ENCODE measurements at places on chromosomes 7 and 10. TPM values are rescaled to one million over a fixed set of nuclear protein-coding genes. Genes with fewer than 3 reads are reported as not detected.

LRMDA gene
- 2.0 TPM for total RNA-seq

GJD4 gene
- total RNA-seq: not detected

PARP12 gene
- total RNA-seq: 13.5 TPM

GPR141 gene
- not detected for total RNA-seq

CCDC172 gene
- not detected for total RNA-seq

ST8SIA6 gene
- not detected for total RNA-seq

ZP3 gene
- 0.87 TPM for total RNA-seq

NRF1 gene
- total RNA-seq: 9.3 TPM

ANKRD1 gene
- 2.6 TPM for total RNA-seq

ARL4A gene
- total RNA-seq: 32.7 TPM

SEMA3E gene
- 6.8 TPM for total RNA-seq

TRIM73 gene
- total RNA-seq: 0.44 TPM

GJC3 gene
- total RNA-seq: not detected

MAP3K8 gene
- 12.6 TPM for total RNA-seq

MRLN gene
- not detected for total RNA-seq

C10orf105 gene
- not detected for total RNA-seq

PRTFDC1 gene
- 71.3 TPM for total RNA-seq

BMPR1A gene
- total RNA-seq: 68.1 TPM

IGFBP1 gene
- total RNA-seq: not detected

OPN4 gene
- total RNA-seq: not detected

PCGF5 gene
- 22.5 TPM for total RNA-seq

PLXNA4 gene
- 3.6 TPM for total RNA-seq

TMEM178B gene
- total RNA-seq: under 0.01 TPM

KCNH2 gene
- 0.33 TPM for total RNA-seq

LOXL4 gene
- total RNA-seq: 78.2 TPM

OR2A1 gene
- total RNA-seq: under 0.01 TPM

MEOX2 gene
- 0.83 TPM for total RNA-seq

UBN2 gene
- 5.3 TPM for total RNA-seq

ADCK2 gene
- total RNA-seq: 31.8 TPM

CACNA2D1 gene
- total RNA-seq: 54.1 TPM

CYP3A5 gene
- 0.44 TPM for total RNA-seq

CELF2 gene
- total RNA-seq: 21.1 TPM

OR6B1 gene
- not detected for total RNA-seq

PAXIP1 gene
- 8.8 TPM for total RNA-seq

REPIN1 gene
- total RNA-seq: 59.9 TPM

PARD3 gene
- total RNA-seq: 36.8 TPM

INPP5A gene
- total RNA-seq: 37.8 TPM

SLC18A2 gene
- under 0.01 TPM for total RNA-seq

CLCN1 gene
- total RNA-seq: not detected

SPDYE9 gene
- total RNA-seq: under 0.01 TPM

AKR1D1 gene
- total RNA-seq: not detected

ICA1 gene
- total RNA-seq: 0.33 TPM

IGF2BP3 gene
- total RNA-seq: 35.1 TPM

GTF2IRD1 gene
- 8.3 TPM for total RNA-seq

MYH16 gene
- not detected for total RNA-seq

PDE1C gene
- total RNA-seq: 0.50 TPM

CTBP2 gene
- total RNA-seq: 78.1 TPM

CCDC136 gene
- 11.1 TPM for total RNA-seq

MSMB gene
- total RNA-seq: not detected

MYPN gene
- 0.33 TPM for total RNA-seq

PRRT4 gene
- not detected for total RNA-seq

FAM237B gene
- not detected for total RNA-seq

NEBL gene
- total RNA-seq: 0.17 TPM

SPAM1 gene
- not detected for total RNA-seq

EBLN1 gene
- not detected for total RNA-seq

BMPER gene
- 11.2 TPM for total RNA-seq

GPR15LG gene
- total RNA-seq: not detected

Data from smooth muscle cell of trachea (primary cell).